ENCODE measurements at places on chromosomes 4 and X.

DNA sequence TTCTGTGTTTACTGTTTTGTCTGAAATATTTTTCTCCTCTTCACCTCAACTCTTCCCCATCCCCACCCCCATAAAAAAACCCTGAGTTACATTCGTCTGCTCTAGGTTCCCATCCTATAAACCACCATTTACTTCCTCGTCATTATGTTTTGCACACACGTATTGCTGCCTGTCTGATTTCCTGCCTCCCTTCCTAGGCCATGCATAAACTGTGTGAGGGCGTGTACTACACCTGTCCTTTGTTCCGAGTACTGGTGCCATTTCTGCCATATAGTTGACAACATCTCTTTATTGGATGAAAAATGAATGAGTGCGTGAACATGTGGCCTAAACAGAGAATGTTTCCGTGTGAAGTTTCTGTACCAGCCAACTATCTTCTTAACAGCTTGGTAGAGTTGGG, 258.5 kb upstream of the FAT1 start:
- DNase-seq: no peak

- DNase-seq: no peak
Observed at GRCh38 chr4:46994007-46994405, 625 bp upstream of the GABRA4 start.

DNA sequence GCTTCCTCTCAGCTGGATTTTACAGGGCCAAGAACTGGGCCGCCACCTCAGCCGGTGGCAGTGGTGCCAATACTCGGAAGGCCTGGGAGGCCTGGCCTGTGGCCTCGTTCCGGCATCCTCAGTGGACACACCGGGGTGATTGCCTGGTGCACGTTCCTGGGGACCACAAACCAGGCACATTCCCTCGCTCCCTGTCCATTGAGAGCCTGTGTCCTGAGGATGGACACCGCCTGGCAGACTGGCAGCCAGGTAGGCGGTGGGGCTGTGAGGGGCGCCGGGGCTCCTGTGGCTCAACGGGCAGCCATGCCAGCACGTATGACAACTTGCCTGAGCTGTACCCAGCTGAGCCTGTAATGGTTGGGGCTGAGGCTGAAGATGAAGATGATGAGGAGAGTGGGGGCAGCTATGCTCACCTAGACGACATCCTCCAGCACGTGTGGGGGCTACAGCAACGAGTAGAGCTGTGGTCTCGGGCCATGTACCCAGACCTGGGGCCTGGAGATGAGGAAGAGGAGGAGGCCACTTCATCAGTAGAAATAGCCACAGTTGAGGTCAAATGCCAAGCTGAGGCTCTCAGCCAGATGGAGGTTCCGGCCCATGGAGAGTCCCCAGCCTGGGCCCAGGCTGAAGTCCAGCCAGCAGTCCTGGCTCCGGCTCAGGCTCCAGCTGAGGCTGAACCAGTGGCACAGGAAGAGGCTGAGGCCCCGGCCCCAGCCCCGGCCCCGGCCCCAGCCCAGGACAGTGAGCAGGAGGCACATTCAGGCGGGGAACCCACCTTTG, 70.4 kb downstream of the STARD8 start:
- DNase-seq: no peak

- peak; percentile 11 for DNase-seq
Observed at GRCh38 chrX:40471965-40472648, 108.7 kb upstream of the ATP6AP2 start.

DNA sequence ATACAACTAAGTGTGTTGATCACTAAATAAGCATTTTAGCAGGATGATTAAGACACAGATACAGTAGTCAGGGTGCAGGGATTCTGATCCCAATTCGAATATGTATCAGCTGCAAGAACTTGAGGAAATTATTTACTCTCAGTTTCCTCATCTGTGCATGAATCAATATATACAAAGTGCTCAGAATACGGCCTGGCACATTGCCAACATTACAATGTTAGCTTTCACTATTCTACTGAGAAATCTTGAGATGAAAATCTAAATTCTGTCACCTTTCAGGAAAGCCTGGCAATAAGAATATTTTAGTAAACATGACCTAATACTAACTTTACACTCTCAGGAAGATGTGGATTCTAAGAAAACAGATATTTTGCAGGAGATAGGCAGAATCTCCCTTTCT, 1001.6 kb upstream of the IGFBP7 start:
- no peak for DNase-seq

- no peak for DNase-seq
Observed at GRCh38 chr4:8541981-8542715, 38.0 kb upstream of the GPR78 start.

- no peak for DNase-seq
Observed at GRCh38 chr4:104494185-104494584, 509 bp downstream of the CXXC4 start.

DNA sequence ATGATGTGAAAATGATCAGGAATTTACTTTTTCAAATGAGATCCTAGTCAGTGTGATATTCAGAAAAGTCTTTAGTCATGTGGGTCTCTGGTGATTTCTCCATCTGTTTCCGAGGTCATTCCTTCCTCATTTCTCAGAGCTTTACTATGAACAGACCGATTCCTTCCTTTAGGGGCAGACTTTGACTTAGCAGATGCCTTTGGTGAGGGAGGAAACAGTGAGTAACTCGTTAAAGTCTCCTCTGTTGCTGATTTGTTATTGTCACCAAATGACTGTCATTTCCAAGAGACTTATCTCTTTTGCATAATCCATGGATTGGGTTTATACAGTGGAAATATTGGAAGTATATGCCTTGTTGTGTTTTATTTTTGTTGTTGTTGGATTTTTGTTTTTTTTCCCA, 76.2 kb upstream of the CD99 start:
- no peak for DNase-seq

DNA sequence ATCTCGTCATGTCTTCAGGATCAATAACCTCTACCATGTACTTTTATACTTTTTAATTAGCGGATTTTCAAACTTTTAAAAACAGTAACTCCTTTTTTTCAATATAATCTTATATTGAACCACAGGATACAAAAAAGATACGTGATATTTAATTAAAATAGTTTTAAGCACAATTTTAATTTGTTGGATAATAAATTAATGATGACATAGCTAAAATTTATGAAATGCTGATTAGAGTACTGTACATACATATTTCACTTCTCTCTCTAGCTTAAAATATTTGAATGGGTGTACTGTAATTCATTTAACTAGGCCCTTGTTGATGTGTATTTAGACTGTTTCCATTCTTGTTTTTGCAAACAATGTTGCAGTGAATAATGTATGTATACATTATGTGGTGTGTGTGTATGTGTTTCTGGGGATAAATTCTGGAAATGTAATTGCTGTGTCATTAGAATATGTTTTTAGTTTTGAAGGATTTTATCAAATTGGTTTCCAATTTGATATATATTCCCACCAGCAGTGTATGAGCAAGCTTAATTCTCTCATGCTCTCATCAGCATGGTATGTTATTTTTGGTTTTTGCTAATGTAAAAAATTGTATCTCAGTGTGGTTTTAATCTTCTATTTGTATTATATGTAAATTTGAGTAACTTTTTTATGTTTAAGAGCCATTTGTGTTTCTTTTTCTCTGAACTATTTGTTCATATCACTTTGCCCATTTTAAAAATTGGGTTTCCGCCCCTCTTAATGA, 66.4 kb downstream of the CDKL5 start:
- DNase-seq: no peak

DNA sequence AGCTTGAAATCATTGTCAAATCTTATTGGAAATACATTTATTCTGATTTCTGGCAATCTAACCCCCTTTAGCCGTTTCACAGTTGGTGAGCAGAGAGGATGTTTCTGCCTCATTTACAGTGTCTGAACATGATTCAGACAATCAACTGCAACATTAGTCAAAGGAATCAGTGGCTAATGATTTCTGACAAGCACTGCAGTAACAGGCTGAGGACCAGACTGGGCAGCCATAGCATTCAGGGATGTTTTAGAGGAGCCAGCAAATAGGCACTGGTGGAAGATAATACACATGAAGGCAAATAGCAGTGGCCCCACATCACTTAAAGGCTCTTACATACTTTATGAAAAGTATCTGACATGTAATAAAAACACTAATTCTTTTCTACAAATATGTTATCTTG, 102.8 kb downstream of the TTC29 start:
- DNase-seq: no peak

GRCh38 chrX:112851161-112851779, 10.6 kb upstream of the AMOT start:
- DNase-seq: no peak

GRCh38 chrX:132533409-132533808, 44.6 kb upstream of the MBNL3 start:
- no peak for DNase-seq

GRCh38 chr4:41043465-41043864, 170.9 kb downstream of the APBB2 start:
- no peak for DNase-seq

- DNase-seq: no peak
Observed at GRCh38 chrX:11351375-11352295, 58.4 kb downstream of the AMELX start.

DNA sequence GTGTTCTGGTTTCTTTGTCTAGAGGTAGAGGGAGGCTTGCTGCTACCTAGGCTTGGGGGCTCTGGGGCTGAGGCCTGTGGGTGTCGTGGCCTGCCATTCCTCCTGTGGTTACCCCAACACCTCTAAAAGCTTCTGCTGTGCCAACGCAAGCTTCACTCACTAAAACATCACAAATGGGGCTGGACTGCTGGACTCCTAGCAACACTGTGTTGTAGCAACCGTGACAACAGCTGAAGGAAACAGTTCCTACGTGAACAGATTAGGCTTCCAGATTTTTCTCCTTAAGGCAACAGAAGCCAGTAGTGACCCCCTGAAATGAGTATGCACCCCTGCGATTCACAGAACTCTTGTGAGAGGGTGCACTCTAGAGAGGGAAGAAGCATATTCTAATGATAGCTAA, 138.3 kb upstream of the TEX13D start:
- DNase-seq: no peak

GRCh38 chr4:2254665-2255500, 7.0 kb downstream of the MXD4 start:
- DNase-seq: no peak

DNA sequence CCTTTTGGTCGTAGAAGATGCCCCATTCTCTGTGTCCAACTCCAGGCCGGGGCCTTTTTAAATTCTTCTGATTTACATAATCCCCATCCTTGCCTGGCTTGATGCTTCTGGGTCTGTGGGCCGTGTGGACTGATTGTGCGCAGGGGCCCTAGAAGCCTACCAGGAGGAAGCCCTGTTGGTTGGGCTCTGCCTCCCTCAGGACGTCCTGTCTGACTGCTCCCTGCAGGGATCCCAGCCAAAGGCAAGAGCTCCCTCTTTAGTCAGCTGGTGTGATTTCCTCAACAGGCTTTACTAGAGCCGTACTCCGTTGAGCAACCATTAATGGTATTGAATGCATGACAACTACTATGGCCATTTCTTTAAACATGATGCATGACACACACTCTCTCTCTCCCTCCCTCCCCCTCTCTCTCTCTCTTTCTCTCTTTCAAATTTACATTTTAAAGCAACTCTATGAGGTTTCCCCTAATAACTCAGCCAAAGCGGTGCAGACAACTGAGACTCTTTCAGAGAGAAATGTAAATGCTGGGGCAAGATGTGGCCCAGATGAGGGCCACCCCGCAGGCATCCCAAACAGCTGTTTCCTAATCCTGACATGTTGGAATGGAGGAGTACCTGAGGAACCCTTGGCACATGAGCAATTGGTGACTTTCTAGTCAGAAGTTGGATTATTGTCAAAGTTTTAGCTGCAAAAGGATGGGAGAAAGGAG, 117.3 kb downstream of the DRD5 start:
- no peak for DNase-seq

DNA sequence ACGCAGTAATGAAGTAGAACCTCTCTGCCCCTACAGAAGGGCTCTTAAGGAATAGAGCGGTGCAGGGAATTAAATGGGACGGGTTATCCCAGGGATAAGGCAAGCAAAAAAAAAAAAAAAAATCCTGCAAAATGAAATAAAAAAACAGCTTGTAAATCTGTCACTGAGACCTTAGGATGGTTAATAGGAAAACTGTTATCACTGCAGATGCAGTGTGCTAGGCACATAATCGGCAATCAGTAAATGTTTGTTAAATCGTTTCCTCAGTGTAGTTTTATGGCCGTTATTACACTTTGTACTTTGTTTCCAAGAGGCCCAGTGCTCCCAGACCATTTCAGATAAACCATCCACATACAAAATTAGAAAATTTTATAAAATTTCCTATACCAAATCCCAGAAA, 1.0 kb downstream of the HNRNPH2 start:
- no peak for DNase-seq

All from T-cell (primary cell).